ENCODE measurements at places on chromosomes 1 and 21. TPM values are rescaled to one million over a fixed set of nuclear protein-coding genes. Genes with fewer than 3 reads are reported as not detected.
A peak's percentile ranks its signal among the peaks of the same experiment; 100 is the strongest.

Gene PRR9
- polyA plus RNA-seq, result not detected

Gene PLPPR4
- polyA plus RNA-seq, result 3.5 TPM

Gene KCNJ15
- 0.83 TPM for polyA plus RNA-seq

Gene PADI2
- polyA plus RNA-seq, result 93.8 TPM

Gene CNKSR1
- polyA plus RNA-seq, result 2.1 TPM

Gene RHOU
- polyA plus RNA-seq, result 19.8 TPM

Gene FCRL4
- not detected for polyA plus RNA-seq

Gene LHX8
- polyA plus RNA-seq, result 0.11 TPM

DNA sequence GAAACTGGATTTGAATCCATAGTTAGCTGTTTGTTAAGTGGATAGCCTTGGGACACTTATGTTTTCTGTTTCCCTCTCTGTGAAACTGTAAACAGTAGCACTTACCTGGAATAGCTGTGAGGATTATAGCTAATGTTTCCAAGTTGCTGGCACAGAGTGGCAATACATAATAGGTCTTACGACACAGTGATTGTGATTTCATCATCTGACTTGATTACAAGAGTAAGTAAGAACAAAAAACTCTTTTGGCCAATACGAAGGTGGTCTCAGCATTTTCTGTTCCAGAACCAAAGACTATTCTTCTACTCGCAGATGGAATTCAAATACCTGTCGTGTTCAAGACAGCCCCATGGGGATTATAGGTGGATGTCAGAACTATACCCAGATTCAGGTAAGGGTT lies 2.1 kb downstream of the C8B start:
- DNase-seq, result no peak

- no peak for DNase-seq
These were observed 78.6 kb downstream of the TIAM1 start for GRCh38 chr21:31265366-31266013.

GRCh38 chr1:229238231-229238630 lies 32.7 kb upstream of the RAB4A start:
- no peak for DNase-seq

DNA sequence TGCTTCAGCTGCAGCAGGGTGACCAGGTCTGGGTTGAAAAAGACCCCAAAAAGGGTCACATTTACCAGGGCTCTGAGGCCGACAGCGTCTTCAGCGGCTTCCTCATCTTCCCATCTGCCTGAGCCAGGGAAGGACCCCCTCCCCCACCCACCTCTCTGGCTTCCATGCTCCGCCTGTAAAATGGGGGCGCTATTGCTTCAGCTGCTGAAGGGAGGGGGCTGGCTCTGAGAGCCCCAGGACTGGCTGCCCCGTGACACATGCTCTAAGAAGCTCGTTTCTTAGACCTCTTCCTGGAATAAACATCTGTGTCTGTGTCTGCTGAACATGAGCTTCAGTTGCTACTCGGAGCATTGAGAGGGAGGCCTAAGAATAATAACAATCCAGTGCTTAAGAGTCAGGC lies 2.9 kb downstream of the C1QA start:
- DNase-seq, result peak; percentile 57

GRCh38 chr1:8590721-8591351 lies 226.6 kb downstream of the RERE start:
- DNase-seq, result peak; percentile 64

DNA sequence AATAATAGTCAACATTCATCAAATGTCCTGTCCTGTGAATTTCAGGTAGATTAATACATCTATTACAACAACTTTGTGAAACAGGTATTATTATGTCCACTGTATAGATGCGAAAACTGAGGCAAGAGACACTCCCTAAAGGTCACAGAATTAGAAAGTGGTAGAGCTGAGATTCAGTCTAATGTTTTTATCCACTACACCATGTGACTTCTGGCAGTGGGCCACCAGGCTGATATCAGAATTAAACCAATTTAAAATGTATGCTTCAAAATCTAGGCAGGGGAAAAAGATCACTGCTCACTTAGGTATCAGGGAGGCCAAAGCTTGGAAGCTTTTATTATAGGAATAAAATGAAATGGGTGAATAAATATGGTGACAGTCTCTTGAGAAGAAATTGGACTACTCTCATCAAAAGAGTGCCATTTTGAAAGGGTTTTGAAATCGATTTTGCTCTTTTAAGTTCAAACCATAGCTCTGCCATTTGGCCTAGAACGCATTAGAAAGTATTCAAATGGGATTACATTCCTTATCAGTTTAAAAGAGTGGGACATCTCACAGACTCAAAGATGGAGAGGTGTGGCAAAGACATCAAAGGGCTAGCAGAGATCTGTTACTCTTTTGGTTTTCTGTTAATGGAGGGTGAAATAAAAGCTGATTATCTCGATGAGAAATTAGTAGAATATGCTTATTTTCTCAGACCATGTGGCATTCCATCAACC lies 1.9 kb downstream of the DDAH1 start:
- DNase-seq, result no peak

GRCh38 chr1:118247593-118247992 lies 62.6 kb upstream of the SPAG17 start:
- DNase-seq, result no peak

- DNase-seq, result no peak
These were observed 166.9 kb downstream of the COL11A1 start for GRCh38 chr1:102941366-102941947.

DNA sequence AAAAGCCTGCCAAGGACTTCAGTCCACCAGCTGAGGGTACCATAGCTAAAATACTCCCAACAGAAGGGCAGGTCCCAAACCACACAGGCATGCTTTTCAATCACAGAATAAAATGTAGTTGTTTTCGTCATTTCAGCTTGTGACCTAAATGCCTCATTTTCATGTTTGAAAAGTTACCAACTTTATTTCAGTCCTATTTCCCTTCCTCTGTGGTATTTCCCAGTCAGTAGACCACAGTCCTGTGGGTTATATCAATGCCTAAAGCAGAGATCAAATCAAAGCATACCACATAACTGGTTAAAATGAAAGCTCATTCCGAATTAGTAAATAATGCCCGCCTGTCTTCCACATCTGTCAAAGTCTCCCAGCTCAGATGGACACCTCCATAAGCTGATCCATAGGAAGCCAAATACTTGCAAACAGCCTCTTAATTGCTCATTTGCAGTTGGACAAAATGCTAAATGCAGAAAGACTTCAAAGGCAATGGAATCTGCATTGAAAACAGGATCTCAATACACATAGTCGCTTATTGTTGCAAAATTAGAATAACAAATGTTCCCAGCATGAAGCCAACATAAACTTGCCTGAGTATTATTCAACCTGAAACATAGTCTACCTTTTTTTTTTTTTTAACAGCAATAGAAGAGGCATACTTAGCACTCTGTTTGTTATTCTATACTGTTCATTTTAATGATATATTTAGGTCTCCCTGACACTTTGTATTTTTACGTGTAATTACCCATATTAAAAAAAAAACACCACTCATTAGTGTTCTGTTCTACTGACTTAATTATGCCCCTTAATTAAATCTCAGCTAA lies 53.9 kb downstream of the NR5A2 start:
- no peak for DNase-seq

DNA sequence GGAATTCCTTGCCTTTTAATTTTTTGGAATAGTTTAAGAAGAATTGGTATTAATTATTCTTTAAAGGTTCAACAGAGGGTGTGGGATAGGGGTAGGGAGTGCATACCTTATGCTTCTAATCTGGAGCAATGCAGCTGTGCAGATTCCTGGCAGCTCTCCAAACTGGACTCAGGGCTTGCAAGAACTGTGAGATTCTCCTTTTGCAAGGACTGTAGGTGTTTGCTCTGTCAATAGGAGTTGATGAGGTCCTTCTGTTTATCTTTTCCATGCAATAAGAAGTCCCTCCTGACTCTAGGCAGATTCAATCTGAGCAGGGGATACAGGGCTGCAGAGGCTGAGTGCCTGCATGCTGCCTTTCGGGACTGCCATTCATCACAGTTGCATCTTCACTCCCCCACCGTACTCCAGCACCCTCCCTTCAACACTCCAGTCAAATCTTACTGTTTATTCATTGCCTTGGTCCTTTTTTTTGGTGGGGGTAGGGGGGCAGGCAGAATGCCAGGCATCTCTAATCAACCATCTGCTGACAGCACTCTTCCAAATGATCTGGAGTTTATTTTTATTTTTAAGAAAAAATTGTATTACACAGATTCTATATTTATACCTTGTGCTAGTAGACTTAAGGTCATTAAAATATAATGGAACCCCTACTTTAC lies 122.3 kb downstream of the DISC1 start:
- DNase-seq, result no peak

- DNase-seq, result no peak
These were observed 54.6 kb downstream of the F3 start for GRCh38 chr1:94486990-94487389.

- DNase-seq, result no peak
These were observed 117.4 kb downstream of the AKT3 start for GRCh38 chr1:243732637-243733036.

- DNase-seq, result no peak
These were observed 572 bp downstream of the FUCA1 start for GRCh38 chr1:23867542-23867894.

GRCh38 chr21:25857308-25858074 lies 122.7 kb downstream of the GABPA start:
- DNase-seq, result no peak

DNA sequence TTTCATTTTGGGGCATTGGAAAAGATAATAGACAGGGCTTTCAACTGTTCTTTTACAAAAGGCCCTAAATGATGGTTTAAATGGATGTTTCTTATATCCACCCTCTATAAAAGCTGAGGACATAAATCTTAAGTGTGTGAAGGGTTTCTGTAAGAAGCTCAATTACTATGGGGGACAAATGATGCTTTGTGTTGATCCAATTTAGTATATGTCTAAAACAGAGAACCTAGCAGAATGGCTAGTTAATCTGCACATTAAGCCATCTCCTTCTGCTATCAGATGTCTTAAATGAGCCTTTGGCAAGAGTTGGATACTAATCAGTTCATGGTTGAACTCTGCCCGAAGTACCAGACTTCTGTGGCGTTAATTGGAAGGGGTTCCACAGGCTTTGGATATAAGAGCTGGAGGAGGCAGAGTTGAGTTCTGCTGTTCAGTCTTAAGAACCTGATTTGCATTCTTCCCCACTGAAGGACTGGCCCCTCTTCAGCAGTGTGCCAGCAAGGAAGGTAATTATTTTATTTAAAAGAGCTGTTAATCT lies 43.1 kb downstream of the PTGFRN start:
- no peak for DNase-seq

GRCh38 chr1:68805097-68805641 lies 308.3 kb upstream of the DEPDC1 start:
- no peak for DNase-seq

- no peak for DNase-seq
These were observed 290.3 kb upstream of the SGIP1 start for GRCh38 chr1:66243548-66244130.

- DNase-seq, result no peak
These were observed 11.3 kb downstream of the CDK18 start for GRCh38 chr1:205515781-205516253.

- DNase-seq, result peak; percentile 13
These were observed 35.5 kb downstream of the CDC14A start for GRCh38 chr1:100387657-100388350.

GRCh38 chr21:32442566-32443318 lies 30.2 kb downstream of the EVA1C start:
- DNase-seq, result no peak

DNA sequence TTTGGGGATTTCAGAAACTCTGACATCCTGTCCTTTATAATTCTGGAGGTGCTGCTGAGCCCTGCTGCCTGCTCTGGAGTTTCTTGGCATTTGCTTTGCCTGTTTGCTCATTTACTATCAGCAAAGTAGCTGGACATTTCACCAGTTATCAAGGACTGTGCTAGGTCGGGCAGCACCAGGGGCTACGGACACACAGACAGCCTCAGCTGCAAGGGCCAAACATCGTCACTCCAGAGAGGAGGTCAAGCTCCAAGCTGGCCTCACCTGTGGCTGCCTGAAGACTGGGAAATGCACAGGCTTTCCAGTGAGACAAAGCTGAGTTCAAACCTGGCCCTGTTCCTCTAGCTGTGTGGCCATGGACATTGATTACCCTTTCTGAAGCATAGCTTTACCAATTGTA lies 143.7 kb downstream of the LRIG2 start:
- no peak for DNase-seq

DNA sequence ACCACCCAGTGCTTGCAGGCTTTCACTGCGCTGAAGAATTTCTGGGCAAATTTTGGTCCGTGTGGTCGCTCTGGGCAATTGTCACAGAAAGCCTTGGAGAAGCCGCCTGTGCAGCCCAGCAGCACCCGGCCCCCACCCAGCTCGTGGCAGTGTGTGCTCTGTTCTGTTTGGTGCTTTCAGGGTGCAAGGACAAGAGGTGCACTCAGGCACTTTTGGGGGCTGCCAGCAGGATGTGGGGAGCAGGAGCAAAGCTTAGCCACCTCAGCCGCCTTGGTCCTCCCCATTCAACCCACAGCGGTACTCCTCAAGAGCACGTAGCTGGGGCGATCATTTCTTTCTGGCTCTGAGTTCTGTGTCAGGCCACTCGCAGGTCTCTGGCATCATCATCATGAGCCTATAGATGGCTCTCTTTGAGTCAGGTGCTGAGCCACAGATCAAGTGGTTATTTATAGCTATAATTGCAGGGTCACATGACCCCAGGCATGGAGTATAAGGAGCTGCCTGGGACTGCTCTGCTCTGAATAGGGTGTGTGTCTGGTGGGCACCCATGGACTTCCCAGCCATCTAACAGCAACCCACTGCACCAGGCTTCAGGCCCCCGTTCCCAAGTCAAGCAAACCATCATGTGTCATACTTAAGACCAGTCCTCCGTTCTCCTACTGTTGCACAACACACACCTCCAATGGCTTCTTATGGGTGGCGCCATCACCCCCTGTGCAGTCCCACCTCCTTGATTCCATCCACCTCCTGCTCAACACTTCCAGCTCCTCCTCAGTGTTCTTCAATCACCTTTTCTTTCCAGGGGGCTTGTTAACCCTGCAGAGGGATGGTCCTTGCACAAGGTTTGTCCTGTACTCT lies 18.1 kb upstream of the TENT5C start:
- DNase-seq, result no peak

DNA sequence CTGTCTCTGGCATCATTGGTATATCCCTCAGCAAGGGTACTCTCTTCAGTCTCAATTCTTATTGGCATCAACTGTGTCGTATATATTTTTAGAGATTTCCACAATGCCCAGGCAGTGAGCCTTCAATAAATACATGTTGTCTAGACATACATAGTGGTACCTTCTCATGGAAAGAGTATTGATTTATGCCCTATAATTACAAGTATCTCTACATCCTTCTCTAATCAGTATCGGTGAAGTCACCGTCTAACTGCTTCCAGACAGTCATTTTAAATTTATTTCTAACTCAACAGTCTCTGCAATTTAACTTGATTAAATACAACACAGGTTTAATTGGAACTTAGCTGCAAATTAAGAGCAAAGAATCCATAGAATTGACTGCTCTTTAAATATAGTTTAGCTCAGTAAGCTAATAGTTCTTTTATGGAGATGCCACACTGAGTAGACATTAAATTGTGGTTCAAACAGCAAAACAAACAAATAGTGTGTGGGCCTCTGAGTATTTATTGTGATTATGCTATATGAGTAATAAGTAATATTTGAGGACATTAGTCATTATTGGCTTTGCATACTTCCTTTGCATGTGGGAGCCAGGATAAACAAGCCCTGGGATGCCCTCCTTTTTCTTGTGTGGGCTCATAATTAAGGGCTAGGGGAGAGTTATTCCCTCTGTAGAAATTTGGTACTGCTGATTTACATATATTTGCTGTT lies 126.9 kb upstream of the DUSP10 start:
- DNase-seq, result peak; percentile 71

Measured in muscle of back (tissue), 13 donors.